ENCODE measurements at places on chromosomes 3 and 15.
A peak's percentile ranks its signal among the peaks of the same experiment; 100 is the strongest.

GRCh38 chr3:135352213-135352612, 557.2 kb downstream of the EPHB1 start:
- no peak for DNase-seq

- no peak for DNase-seq
Observed at GRCh38 chr15:74041311-74041756, 41.0 kb downstream of the GOLGA6A start.

DNA sequence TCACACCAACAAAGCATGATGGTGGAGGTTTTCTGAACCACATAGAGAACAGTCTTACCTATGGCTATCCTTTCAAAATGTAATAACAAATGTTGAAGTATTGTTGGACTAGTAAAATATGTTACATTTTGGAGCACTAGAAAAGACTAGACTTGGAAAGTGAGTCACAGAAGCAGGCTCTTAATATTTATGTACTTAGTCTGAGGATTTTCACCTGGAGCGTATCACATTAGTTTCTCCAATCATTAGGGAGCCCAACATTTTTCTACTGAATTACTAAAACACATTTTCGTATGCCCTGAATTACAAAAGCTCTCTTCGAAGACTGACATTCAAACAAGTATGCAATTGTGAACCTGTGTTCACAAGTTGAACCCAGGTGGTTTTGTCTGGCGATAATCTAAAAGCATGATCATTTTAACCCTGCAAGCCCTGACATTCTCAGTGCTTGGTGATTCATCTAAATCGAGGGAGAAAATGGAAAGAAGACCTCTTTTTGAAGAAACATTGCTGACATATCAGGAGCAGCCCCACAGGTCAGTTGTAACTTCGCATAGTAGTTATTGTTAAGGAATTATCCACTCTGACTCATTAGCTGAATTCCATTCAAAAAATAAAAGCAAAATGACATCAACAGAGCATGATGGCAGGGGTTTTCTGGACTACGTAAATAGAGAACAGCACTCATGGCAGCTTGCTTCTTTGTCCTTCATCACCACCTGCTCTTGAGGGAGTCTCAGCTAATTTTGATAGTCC, 679.8 kb upstream of the NECTIN3 start:
- no peak for DNase-seq

GRCh38 chr3:16319307-16319706, 54.3 kb downstream of the OXNAD1 start:
- peak; percentile 21 for DNase-seq

DNA sequence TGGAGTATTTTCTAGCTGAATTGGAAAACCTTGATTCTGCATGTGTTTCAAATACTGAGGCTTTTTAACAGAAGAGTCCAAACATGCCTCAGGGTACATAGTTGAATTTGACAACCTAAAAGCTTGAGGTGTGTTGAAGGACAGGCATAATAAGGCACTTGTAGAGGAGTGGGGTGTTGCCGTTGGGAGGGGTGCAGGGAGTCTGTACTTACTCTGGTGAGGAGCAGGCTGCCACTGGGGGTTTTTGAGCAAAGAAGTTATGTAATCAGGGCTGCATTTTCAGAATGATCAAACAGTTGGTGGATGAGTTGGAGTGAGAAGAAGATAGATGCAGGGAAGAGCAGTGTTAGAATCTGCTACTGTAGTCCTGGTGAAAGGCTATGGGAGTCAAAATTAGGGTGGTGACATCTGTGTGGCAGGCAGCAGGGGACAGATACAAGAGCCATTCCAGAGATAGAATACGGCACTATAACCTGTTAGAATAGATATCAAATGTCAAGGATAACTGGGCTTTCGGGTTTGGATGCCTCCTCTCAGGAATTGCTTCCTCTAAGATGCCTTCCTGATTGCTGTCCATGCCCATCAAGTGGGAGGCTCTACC, 161.6 kb downstream of the GHSR start:
- DNase-seq = no peak

DNA sequence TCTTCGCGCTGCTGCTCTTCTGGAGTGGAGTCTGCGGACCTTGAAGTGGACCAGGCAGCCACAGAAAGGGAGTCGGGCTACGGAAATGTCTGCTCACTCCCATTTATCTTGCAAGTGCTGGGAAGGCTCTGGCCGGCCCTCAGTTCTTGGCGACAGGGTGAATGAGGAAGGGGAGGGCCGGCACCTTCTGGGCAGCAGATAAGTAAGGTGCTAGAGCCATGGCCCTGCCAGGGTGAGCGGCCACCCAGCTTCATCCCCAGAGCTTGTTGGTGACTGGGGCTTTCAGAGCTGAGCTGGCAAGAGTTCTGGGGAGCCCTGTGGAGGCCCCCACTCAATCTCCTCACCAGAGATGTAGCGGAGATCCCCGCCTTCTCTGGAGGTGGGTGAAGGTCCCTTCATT, 103.5 kb downstream of the ASB7 start:
- DNase-seq = no peak

GRCh38 chr15:78766041-78766440, 45.2 kb downstream of the ADAMTS7 start:
- no peak for DNase-seq

DNA sequence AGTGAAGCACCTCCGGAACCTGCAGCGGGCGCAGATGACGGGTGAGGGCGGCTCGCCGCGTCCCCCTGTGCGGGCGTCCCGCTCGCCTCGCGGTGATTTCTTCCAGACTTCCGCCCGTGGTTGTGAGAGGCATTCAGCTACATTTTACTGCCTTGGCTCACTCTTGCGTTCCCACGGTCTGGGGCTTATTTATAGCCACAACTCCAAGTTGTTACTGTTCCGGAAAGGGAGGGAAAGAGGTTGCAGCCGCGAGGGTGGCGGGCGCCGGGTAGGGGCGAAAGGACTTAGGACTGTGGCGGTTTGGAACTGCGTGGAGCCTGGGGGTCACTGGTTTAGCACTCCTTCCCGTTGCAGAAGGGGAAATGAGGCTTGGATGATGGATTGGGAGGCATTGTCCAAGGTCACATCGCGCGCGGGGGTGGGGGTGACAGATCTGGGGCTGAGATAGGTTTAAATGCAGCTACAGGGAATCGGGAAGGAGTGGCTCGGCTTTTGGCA, 1.1 kb downstream of the HES1 start:
- no peak for DNase-seq

DNA sequence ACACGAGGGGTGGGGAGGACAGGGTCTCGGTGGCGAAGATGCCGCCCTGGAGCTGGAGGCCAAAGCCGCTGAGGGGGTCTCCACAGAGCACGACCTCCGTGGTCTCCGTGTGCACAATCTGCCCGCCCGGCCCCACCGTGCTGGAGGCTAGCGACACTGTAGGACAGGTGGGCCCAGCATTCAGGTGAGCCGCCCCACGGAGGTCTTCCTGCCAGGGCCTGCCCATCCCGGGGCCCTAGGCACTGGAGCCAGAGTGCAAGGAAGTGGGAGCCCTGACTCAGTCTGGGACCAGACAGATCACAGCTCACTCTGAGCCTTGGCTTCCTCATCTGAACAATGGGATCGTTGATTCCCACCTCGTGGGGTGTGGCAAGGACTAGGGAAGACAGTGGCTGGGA, 25.8 kb downstream of the GRIP2 start:
- DNase-seq = no peak

DNA sequence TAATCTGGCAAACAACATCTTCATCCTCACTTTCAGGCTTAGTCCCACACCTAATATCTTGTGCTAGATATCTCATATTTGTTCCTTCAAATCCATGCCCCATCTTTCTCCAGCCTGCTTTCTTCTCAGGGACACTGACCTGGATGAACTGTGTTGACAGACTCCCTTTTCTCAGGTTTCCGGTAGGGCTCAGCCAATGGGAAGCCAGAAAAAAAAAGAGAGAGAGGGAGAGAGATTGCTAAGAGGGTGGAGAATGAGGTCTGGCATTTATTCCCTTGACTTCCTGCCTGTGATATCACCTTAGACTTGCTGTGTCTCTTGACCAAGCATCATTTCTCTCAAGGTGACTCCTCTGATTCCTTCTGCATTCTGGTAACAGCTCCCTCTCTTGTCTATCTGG, 145.6 kb upstream of the ABI3BP start:
- DNase-seq = no peak

- DNase-seq = no peak
Observed at GRCh38 chr3:196284396-196284795, 3.1 kb downstream of the PCYT1A start.

DNA sequence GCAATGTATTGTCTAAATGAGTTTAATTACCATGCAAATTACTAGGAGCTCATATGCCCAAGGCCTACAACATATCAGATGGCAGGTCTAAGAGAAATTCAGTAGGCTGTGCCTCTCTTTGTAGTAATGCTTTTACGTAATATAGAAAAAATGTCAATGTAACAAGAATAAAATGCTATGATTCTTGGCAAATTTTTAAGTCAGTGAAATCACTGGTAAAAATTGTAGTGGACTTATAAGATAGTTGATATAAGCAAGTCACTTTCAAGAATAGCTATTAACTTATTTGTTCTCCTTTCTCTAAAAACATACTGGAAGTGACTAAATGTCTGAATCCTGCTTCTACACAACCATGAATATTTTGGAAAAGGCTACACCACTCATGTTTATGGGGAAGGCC, 707.8 kb downstream of the TUSC7 start:
- DNase-seq = no peak

- no peak for DNase-seq
Observed at GRCh38 chr3:108146139-108146538, 55.3 kb upstream of the CD47 start.

- no peak for DNase-seq
Observed at GRCh38 chr3:14879211-14879874, 60.6 kb downstream of the FGD5 start.

GRCh38 chr3:187079090-187080022, 59.9 kb downstream of the RPL39L start:
- no peak for DNase-seq

GRCh38 chr15:69592954-69593353, 140.3 kb downstream of the RPLP1 start:
- no peak for DNase-seq

GRCh38 chr3:2352134-2352762, 253.6 kb downstream of the CNTN4 start:
- DNase-seq = no peak

DNA sequence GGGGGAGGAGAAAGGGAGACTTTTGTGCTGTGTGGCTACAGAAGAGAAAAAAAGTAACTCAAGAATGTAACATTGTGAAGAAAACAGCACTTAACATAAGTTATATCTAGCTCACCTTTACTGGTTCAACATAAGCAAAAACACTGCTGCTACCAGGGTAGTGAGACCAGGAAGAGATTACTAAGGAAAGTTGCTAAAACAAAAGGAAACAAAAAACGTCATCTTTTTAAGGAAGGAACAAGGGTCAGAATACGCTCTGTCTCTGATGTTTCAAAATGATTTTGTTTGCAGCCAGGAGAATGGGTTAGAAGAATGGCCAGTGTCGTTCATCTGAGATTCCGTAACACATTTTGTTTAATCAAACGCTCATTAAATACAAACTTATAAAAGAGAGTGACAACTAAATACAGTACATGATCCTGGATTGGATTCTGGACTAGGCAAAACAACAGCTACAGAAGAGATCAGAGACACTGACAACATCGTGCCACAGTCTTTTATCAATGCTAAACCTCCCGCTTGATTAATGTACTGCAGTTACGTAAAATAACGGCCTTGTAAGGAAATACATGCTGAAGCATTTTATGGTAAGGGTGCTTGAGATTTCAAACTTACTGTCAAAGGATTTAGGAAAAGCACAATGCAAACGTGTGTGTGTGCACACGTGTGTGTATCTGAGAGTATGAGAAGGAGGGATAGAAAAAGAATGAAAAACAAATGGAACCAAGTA, 67.7 kb downstream of the FOXP1 start:
- no peak for DNase-seq

DNA sequence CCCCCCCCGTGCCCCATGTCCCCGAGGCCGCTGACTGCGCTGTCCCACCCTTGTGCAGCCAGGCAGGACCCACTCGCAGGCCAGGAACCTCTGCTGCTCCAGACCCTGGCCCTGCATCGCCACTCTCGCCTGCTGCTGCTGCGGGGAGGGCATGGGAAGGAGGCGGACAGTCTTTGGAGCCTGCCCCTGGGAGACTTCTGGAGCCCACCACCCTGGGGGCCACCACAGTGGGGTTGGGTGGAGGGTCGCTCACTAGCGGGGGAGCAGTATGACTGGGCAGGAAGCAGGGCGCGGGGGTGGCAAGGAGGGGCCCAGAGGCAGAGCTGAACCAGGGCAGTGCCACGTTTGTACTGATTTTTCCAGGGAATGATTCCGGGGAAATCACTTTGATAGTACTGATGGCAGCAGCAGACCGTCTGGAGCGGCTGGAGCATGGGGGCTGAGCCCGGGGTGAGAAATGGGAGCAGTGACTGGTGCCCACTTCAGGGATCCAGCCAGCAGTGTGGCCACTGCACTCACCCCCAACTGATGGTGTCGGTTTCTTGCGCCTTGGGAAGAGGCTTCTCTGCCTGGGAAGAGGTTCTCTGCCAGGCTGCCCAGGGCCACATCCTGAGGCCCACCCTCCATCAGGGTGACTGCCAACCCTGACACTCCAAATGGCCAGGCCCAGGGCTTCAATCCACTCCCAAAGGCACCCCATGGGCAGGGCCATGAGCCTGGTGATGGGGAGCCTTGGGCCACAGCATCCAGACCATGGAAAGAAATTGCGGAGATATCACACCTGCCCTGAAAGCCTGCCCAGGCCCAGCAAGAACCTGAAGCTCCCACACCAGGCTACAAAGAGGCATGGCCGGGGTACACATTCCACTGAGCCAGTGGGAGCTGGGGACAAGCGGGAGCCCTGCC, 53.7 kb downstream of the LSAMP start:
- DNase-seq = no peak

DNA sequence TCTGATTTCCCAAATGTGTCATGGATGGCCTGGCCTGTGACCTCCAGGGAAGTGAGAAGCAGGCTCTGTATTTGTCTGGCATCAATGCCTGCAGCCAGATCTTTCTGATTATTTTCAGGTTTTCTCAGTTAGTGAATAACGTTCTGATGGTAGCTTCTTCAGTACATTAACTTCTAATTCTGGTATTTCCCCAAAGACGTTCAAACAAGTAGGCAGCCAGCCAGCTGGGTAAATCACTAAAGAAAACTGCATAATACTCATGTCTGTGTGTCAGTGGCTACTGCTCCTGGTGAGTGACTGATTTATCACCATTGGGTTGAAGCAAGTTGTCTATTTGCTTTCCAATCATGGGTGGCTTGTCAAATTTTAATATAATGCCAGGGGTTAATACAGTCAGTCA, 162.6 kb upstream of the PFN2 start:
- DNase-seq = no peak

DNA sequence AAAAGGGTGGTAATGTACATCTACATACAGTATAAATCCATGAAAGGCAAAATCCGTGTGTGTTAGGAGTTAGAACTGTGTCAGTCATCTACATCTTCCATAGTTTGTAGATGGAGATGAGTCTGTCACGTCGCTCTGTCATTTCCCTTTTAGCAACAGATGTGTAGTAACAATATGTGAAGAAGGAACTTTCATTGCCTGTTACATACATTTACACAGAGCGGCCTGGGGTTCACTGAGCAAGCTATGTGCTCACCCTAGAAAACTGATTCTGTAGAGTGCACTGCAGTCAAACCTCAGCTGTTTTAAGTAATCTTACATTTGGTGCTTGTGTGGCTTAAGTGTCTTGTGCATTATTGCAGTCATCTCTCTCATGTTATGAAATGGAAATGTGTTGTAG, 41.6 kb upstream of the AP3B2 start:
- no peak for DNase-seq

All from GM12864 (cell line).